ENCODE measurements at places on chromosomes 16 and 17. TPM values are rescaled to one million over a fixed set of nuclear protein-coding genes. Genes with fewer than 3 reads are reported as not detected.

KIF2B gene
- total RNA-seq, result not detected

B9D1 gene
- 44.3 TPM for total RNA-seq

NKD1 gene
- 0.21 TPM for total RNA-seq

SOCS1 gene
- total RNA-seq, result 6.6 TPM

GSDMA gene
- total RNA-seq, result not detected

RAMP2 gene
- 1.5 TPM for total RNA-seq

IL34 gene
- 0.39 TPM for total RNA-seq

ZNF267 gene
- total RNA-seq, result 6.9 TPM

KRTAP2-3 gene
- not detected for total RNA-seq

HOXB7 gene
- total RNA-seq, result 35.7 TPM

PRR35 gene
- total RNA-seq, result 0.11 TPM

KCNAB3 gene
- total RNA-seq, result 2.0 TPM

ABCA5 gene
- 2.5 TPM for total RNA-seq

MOSMO gene
- 9.8 TPM for total RNA-seq

PRKCB gene
- total RNA-seq, result 0.22 TPM

HOXB4 gene
- total RNA-seq, result 0.13 TPM

ASGR1 gene
- total RNA-seq, result 0.42 TPM

RNF222 gene
- not detected for total RNA-seq

TTLL6 gene
- 0.63 TPM for total RNA-seq

ABAT gene
- 0.29 TPM for total RNA-seq

SPNS2 gene
- 10.5 TPM for total RNA-seq

KCTD2 gene
- 33.1 TPM for total RNA-seq

NPIPA8 gene
- 1.1 TPM for total RNA-seq

UTS2R gene
- total RNA-seq, result 0.06 TPM

NMT1 gene
- total RNA-seq, result 248 TPM

PRSS53 gene
- total RNA-seq, result 0.64 TPM

CCL23 gene
- not detected for total RNA-seq

ZNF771 gene
- total RNA-seq, result 3.6 TPM

ABCC12 gene
- total RNA-seq, result 0.05 TPM

DHRS7C gene
- not detected for total RNA-seq

SOST gene
- not detected for total RNA-seq

ITGA3 gene
- total RNA-seq, result 406 TPM

RUNDC3A gene
- 1.1 TPM for total RNA-seq

NUDT7 gene
- 5.5 TPM for total RNA-seq

CD79B gene
- total RNA-seq, result 0.17 TPM

All from A549 treated with dexamethasone at 1 μM for 4 hours (cell line).